Right hindlimb (tissue), 1 donor: ENCODE measurements at places on chromosomes 6 and 20.

GRCh38 chr6:91438570-91438969 is 851.7 kb upstream of the MAP3K7 start:
- DNase-seq: no peak

DNA sequence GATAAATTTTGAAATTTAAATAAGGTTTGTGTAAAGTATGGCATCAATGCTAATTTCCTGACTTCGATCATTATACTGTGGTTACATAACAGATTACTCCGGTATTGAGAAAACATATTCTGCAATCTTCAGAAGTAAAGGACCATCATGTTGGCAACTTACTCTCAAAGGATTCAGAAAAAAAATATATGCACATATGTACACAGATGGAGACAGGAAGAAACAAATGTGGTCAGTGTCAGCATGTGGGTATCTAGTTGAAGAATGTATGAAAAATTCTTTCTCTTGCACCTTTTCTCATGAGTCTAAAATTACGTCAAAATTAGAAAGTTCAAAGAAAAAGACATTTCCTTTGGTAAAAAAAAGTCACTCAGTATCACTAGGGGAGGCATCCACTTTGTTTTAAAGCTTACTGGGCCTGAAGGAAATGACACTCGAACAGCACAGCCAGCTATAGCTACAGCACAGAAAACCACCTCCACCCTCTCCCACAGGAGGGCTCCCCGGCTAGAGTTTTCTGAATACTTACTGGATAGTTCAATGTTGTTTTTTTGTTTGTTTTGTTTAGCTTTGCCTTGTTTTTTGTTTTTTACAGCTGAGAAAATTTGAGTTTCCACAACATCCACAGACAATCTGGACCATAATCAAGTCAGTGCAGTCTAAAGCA is 317.2 kb upstream of the AGPAT4 start:
- DNase-seq: peak; percentile 33

DNA sequence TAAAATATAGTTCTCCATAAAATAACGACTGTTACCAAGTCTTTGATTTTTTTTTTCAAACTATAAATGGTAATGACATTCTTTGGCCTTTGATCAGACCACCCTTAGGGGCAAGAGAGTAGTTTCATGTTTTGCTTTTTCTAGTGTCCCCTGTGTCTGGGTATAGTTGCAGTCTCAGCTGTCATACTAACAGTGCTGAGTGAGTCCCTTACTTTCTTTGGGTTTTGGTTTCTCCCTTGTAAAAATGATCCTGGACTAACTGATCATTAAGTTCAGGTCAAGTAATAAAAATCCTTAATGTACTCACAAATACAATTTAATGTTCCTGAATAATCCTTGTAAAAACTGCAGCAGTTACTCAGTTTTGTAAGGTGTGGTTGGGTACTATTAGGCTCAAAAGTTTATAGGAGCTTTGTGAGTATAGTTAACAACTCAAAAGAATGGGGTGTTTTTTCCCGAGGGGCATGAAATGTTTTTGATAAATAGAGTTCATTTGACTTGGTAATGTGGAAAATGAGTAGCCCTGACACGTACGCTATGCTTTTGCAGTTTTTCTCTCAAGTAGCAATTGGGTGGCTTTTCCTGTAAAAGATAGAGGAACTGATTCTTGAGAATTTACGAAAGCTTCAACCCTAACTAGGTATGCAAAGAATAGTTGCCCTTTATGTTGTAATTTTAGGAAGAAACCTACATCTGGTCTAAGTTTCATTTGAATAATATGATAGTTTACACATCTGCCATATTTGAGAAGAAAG is 6.2 kb downstream of the PTPN1 start:
- DNase-seq: no peak

GRCh38 chr6:160998766-160999165 is 7.2 kb downstream of the MAP3K4 start:
- no peak for DNase-seq

GRCh38 chr6:170522565-170523183 is 30.4 kb downstream of the PSMB1 start:
- DNase-seq: no peak
